Pulmonary artery endothelial cell (primary cell): ENCODE measurements at places on chromosomes 6 and 20. TPM values are rescaled to one million over a fixed set of nuclear protein-coding genes. Genes with fewer than 3 reads are reported as not detected.

TREML1 gene
- not detected in 2 replicates for total RNA-seq

AKAP12 gene
- 285 and 309 TPM in 2 replicates for total RNA-seq

KIF25 gene
- not detected in 2 replicates for total RNA-seq

MUC21 gene
- not detected in 2 replicates for total RNA-seq

EEF1A2 gene
- total RNA-seq, result 0.32 and 0.99 TPM in 2 replicates

KIF6 gene
- not detected in 2 replicates for total RNA-seq

PREP gene
- total RNA-seq, result 21.7 and 22.8 TPM in 2 replicates

CTAGE9 gene
- not detected in 2 replicates for total RNA-seq

BPIFB4 gene
- total RNA-seq, result not detected in 2 replicates

SIRPD gene
- not detected in 2 replicates for total RNA-seq

BNIP5 gene
- not detected in 2 replicates for total RNA-seq

KCNK16 gene
- total RNA-seq, result not detected in 2 replicates

FAM162B gene
- 0.07 and 0.35 TPM in 2 replicates for total RNA-seq

MRPL2 gene
- 21.8 and 24.3 TPM in 2 replicates for total RNA-seq

TBPL1 gene
- total RNA-seq, result 18.9 and 38.6 TPM in 2 replicates

ENPP5 gene
- total RNA-seq, result not detected in 2 replicates

OPRL1 gene
- total RNA-seq, result 2.0 and 2.6 TPM in 2 replicates

SKIC2 gene
- total RNA-seq, result 42.9 and 49.6 TPM in 2 replicates

MAS1L gene
- not detected in 2 replicates for total RNA-seq

GUCA1A gene
- total RNA-seq, result not detected in 2 replicates

FIG4 gene
- total RNA-seq, result 10.9 and 15.1 TPM in 2 replicates

TFAP2D gene
- total RNA-seq, result not detected in 2 replicates

FLRT3 gene
- 0.07 and 0.18 TPM in 2 replicates for total RNA-seq

MOCS3 gene
- 8.7 and 9.5 TPM in 2 replicates for total RNA-seq
